ENCODE measurements at places on chromosomes 2 and 18. TPM values are rescaled to one million over a fixed set of nuclear protein-coding genes. Genes with fewer than 3 reads are reported as not detected.

GPR39 gene
- not detected for total RNA-seq

C2orf81 gene
- total RNA-seq, result 5.1 TPM

DNA sequence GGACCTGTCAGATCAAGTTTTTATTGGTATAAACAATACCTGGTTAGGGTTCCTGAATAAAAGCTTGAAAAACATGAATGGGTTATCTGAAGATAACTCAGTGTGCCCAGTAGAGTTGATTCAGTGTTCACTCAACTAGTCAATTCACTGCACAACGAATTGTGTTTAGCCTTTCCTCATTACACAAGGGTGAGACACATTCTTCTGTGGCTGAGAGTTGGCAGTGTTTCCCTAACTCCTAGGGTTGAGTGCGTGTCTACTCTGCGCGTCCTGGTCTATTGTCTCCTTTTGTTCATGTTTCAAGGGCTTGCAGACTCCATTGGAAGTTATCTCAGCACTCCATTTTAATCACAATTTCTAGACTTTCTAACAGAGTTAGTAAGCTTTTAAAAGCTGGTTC lies 32.8 kb upstream of the TMEM178A start:
- DNase-seq, result no peak

CYP27A1 gene
- not detected for total RNA-seq

All from activated naive CD8-positive, alpha-beta T cell treated with anti-CD3 and anti-CD28 coated beads for 36 hours (primary cell).